ENCODE measurements at places on chromosomes 6 and 20.

DNA sequence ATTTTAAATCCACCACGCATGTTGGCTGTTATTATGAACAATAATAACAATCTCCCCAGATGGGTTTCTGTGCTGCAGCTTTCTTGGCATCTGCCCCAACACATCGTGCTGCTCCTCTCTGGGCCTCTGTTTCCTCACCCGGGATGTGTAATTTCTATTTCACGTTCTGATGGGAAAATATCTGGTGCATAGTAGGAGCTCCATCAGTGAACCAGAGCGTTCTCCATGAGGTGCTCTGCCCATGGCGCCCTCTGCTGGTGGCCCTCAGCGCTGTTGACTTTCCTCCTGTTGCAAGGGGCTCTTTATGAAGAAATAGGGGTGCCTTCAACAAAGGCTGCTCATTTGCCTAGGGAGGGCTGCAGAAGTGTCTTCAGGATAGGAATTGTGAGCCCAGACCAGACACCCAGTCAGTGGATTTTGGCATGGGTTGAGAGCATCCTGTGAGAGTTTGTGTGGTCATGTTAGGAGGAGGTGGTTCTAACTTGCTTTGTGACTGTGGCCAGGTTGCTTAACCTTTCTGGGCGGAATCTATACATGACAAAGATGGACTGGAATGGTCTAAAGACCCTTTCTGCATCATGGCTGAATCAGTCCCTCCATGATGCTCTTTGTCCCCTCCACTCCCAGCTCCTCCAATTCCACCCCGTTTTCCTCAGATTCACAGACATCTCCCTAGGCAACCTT is 8.1 kb downstream of the SCRT2 start:
- DNase-seq = peak; percentile 72

DNA sequence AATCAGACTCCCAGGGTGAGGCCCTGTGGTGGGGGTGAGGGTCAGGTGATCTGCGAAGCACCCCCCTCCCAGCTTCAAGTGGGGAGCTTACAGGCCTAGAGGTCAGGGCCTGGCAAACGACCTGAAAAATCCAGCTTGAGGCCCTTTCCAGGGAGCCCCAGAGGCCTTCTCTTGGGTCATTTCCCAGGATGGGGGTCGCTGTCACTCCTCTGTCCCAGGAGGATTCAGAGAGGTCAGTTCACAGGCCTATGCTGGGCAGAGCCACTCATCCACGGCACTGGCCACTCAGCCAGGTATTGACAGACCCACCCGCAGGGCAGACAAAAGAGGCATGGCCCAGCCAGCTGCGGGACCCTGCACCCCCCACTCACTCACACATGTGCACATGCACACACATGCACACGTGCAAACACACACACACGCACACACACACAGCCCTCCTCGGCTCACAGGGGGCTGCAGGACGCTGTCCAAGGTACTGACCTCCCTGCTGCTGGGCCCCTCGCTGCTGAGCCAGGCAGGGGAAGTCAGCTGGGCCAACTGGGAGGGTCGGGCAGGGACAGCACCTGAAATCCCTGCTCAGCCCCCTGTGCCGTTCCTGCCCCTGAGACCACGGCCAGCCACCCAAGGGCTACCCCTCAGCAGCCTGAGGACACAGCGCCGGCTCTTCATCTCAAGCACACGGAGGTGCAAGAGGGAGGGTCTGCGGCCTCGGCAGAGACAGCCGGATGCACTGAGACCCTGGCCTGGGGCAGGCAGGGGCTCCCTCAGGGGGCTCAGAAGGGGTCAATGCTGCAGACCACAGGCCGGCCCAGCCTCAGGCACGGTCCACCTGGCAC is 113.8 kb downstream of the TAF4 start:
- DNase-seq = no peak

- DNase-seq = peak; percentile 85
Observed at GRCh38 chr6:52595000-52595795, 18.3 kb upstream of the TRAM2 start.

- peak; percentile 1 for DNase-seq
Observed at GRCh38 chr20:2401527-2401926, 20.8 kb downstream of the TGM6 start.

- DNase-seq = no peak
Observed at GRCh38 chr6:127023001-127023778, 95.3 kb upstream of the RSPO3 start.

DNA sequence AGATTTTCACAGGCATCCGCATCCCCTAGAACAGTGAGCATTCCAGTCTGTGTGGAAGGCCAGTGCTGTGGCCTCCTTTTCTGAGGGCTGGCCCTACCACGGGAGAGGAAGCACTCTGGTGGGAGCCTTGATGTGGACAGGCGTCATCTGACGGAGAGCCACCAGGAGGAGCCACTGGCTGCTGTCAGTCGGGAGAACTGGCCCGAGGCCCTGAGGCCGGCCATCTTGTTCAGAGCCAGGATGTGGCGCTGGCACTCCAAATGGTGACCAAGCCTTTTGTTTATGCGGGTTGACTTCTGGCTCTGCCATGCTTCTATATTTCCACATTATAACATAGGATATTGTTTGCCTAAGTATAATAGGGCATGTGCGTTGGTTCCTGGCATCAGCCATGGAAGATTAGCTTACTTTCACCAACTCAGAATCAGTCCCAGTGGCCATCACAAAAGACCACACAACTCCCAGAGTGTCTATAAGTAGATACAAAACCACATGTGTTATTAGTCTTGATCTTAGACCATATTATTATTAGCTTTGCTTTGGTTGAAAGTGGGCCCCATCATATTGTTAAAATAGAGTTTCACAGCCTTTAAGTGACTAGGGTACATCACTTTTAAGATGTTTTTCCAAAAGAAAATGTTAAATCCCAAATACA is 273.9 kb upstream of the TAB2 start:
- no peak for DNase-seq

GRCh38 chr20:25237610-25238318 is 10.1 kb upstream of the PYGB start:
- peak; percentile 96 for DNase-seq

GRCh38 chr6:40722091-40722490 is 134.9 kb upstream of the LRFN2 start:
- no peak for DNase-seq

- DNase-seq = no peak
Observed at GRCh38 chr6:3137057-3137777, 18.7 kb downstream of the BPHL start.
